ENCODE measurements at places on chromosomes 4 and X.

GRCh38 chr4:185740471-185740873 is 71.5 kb downstream of the SORBS2 start:
- no peak for DNase-seq

DNA sequence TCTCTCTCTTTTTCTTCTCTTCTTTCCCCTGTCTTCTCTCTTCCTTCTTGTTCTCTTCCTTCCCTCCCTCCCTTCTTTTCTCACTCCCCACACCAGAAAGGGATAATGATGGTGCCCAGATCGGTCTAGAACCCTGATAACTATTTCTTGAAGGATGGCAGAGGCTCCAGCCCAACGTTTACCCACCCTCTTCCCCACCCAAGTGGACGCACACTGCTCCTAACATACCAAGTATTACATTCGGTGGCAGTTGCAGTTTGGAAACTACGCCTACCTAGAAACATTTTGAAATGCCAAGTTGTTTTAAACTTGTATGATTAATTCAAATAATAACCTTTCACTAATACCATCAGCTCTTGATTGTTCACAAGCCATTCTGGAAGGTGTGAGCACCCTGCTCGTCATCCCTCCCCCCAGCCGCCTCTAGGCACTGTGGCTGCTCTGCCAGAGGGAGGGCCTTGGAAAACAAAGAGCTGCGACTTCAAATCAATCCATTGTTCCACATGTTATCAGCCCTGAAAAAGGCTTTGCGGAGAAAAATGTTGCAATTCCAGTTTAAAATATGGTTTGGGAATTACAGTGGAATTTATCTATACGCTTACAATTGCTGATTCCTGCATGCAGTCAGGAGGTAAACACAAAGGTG is 1017.5 kb upstream of the TENM3 start:
- no peak for DNase-seq

- no peak for DNase-seq
Measured at GRCh38 chr4:148286012-148286411, 156.2 kb downstream of the NR3C2 start.

GRCh38 chr4:141459020-141459419 is 177.4 kb upstream of the IL15 start:
- DNase-seq: no peak

GRCh38 chr4:576245-576821 is at the start of gene TMEM271:
TSS of gene TMEM271 (minus strand) at chr4:576295. CDS start at chr4:576062, 233 bp downstream.
- no peak for DNase-seq

DNA sequence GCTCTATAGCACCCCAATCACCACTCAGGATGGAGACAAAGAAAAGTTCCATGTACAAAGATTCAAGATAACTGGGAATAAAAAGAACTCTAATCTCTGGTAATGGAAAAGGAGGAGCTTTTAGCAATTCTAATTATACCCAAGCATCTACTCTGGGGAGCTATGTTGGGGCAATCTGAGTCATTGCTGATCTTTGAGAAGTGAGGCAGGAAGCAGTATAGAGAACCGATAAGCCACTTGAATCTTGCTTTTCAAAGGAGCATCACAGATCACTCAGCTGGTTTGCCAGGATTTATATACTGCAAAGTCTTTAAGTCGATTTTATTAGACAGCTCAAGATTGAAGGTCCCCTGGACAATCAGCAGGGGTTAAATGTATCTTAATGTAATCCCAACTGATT is 220.0 kb downstream of the ENOX2 start:
- DNase-seq: no peak

- no peak for DNase-seq
Measured at GRCh38 chr4:40311811-40312346, 23.3 kb upstream of the CHRNA9 start.

DNA sequence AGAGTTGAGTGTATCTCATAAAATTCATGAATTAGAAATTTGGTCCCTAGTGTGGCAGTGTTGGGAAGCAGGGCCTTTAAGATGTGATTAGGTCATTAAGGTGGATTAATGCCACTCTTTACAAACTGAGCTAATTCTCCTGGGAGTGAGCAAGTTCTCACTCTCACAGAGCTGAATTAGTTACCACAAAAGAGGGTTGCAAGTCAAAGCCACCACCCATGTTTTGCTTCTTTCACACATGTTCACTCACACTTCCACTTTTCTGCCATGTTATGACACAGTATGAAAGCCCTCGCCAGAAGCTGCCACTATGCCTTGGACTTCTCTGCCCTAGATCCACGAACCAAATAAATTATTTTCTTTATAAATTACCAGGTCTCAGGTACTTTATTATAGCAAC is 332.1 kb downstream of the ARAP2 start:
- no peak for DNase-seq

DNA sequence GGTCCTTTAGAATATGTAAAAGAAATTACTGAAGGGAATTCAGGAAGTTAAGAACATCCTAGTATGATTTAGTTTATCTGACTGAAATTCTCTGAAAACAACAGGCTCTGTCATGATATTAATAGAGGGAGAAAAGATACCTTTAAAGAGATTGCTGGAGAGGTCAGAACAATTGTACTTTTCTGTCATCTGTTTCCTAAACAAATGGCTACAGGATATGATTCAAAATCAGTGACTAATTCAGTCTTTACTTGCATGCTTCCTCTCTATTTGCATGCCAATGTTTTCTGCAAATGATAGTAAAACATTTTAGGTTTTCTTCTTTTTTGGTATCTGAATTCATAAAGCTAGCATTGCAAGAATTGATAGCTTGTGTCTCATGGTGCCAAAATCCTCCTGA is 616.7 kb upstream of the PCDH7 start:
- no peak for DNase-seq

- no peak for DNase-seq
Measured at GRCh38 chr4:145954924-145955339, 16.3 kb upstream of the ZNF827 start.

GRCh38 chr4:36278789-36279188 is 2.6 kb upstream of the DTHD1 start:
- no peak for DNase-seq

- no peak for DNase-seq
Measured at GRCh38 chr4:182492423-182492822, 249.2 kb downstream of the TENM3 start.

DNA sequence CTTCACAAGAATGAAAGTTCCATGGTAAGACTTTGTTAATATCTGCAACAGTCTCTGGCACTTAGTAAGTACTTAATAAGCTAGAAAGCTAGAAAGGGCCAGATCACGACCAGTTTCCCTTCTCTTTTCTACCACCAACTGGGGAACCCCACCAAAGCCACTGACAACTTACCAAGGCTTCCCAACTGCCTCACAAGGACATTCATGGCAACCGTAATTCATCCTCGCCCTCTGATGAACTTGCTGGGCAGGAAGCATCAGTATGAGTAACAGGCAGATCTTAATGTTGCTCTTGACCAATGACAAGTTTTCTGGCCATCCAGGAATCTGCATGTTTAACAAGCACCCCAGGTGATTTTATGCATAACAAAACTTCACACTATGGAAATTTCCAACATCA is 23.2 kb upstream of the ZCCHC13 start:
- no peak for DNase-seq

GRCh38 chrX:100647739-100648138 is 3.7 kb downstream of the SRPX2 start:
- no peak for DNase-seq

GRCh38 chrX:107290019-107290418 is 83.6 kb downstream of the DNAAF6 start:
- DNase-seq: no peak

GRCh38 chr4:169233691-169234090 is 37.1 kb downstream of the SH3RF1 start:
- no peak for DNase-seq

DNA sequence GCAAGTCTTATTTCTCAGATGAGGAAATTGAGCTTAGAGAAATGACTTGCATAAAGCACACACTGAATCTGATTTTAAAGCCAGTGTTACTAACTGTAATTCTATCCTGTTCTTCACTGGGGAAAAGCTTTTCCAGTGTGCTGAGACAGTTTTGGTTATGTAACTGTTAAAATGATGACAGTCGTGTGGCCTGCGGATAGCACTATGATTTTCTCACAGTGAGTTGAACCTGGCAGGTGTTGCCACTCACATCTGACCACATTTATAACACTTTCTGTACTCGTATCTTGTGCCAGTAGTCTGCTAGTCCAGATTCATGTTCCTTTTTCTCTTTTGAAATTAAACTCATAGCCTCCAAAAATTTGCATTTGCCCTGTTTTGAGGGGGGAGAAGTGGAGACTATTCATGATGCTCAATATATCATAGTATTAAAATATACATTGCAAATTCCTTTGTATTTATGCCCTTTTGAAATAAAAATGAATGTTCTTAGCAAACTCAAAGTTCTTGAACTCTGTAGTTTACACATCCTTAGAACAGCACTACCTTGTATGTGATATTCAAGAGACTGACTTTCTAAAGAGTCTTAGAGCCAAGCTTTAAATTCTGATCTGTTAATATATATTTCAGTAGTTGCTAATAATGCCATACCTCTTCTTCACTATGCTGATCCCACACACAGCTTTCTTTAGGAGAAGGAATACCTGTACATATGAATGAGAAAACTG is 132.3 kb downstream of the PDLIM5 start:
- DNase-seq: no peak

DNA sequence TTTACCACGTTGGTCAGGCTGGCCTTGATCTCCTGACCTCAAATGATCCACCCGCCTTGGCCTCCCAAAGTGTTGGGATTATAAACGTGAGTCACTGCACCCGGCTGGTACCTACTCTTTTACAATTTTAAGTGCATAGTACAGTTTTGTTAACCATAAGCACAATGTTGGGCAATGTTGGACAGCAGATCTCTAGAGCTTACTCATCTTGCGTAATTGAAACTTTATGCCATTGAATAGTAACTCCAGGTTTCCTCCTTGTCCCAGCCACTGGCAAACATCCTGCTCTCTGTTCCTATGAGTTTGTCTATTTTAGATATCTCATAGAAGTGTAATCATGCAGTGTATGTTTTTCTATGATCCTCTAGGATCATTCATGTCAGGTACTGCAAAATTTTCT is 9.3 kb upstream of the CPE start:
- DNase-seq: no peak

DNA sequence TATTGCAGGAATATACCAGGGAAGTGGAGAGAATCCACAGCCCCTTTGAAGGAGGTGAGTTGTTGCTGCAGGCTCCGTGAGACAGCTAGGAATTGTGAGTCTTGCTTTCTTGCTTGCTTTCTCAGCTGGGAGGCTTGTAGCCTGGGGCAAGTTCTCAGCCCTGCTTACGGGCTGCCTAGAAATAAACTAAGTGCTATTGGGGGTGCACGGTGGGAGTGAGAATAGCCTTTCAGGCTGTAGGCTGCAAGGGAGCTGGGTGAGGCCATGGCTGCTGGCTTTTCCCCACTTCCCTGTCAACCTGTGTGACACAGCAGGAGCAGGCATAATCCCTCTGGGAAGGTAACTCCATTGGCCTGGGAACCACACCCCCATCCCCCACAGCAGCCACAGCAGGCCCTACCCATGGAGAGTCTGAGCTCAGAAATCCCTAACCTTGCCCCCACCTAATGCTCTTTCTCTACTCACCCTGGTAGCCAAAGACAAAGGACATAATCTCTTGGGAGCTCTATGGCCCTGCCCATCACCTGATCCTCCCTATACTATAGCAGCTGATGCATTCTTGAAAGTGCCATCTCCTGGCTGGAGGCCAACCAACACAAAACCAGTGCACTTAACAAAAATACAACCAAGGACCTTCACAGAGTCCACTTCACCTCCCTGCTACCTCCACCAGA is 113.0 kb downstream of the MMRN1 start:
- no peak for DNase-seq

DNA sequence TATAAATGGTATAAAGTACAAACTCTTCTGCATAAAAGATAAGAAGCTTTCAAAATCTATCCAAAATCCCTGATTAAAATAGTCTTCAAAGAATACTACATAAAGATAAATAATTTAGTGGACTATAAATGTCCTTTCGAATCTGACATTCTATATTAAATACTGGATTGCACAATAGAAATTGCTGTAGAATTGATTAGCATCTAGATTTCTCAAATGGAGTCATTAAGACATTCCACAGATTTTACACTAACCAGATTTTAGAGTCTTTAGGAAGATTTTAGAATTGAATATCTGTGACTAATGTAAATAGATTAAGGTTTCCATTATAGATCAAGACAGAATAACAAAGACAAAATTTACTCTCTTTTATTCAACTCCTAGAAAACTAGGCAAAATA is 663.9 kb downstream of the STPG2 start:
- no peak for DNase-seq

DNA sequence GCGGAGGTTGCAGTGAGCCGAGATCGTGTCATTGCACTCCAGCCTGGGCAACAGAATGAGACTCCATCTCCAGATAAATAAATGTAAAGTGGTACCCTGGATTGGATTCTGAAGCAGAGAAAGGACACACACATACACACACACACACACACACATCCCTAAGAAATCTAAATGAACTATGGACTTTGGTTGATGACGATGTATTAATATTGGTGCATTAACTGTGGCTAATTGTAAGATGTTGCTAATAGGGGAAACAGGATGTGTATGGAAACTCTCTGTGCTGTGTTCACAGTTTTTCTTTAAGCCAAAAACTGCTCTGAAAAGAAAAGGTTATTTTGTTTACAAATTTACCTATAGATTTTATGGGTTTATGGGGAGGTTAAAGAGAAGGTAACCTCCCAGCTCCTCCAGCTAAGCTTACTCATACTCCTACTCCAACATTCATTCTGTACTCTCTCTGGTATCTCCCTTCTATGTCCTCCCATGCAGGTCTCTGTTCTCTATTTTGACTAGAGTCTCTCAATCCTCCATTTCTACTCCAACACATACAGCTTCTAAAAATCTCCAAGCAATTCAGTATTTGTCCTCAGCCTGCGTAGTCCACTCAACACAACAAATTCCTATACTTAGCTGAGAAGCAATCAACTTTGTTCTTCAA is 46.5 kb upstream of the RELL1 start:
- DNase-seq: no peak

DNA sequence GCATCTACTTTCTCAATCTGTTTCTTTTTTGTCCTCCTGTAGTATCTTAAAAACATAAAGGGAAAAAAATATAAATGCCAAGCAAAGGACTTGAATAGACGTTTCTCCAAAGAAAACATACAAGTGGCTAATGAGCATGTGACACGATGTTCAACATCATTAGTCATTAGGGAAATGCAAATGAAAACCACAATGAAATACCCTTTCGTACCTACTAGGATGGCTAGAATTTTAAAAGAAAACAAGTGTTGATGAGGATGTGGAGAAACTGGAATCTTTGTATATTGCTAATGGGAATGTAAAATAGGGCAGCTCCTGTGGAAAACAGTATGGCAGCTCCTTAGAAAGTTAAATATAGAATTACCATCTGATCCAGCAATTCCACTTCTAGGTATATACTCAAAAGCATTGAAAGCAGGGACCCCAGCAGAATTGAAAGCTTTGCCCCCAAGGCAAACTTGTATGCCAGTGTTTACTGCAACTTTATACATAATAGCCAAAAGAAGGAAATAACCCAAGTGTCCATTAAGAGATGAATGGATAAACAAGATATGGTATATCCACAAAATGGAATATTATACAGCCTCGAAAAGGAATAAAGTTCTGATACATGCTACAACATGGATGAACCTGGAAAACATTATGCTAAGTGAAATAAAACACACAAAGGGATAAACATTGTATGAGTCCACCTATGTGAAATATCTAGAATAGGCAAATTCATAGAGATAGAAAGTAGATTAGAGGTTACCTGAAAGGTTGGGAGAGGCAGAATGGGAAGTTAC is 138.3 kb downstream of the SH3KBP1 start:
- DNase-seq: no peak

- no peak for DNase-seq
Measured at GRCh38 chr4:38531141-38531727, 132.8 kb upstream of the KLF3 start.

Data from hippocampal formation (tissue), 2 donors.